Breast epithelium (tissue), 4 donors: ENCODE measurements at places on chromosomes 7 and 10.

GRCh38 chr10:88616250-88616977 lies 29.9 kb downstream of the LIPJ start:
- DNase-seq, result no peak

GRCh38 chr10:51522858-51523257 lies 176.5 kb downstream of the CSTF2T start:
- no peak for DNase-seq

DNA sequence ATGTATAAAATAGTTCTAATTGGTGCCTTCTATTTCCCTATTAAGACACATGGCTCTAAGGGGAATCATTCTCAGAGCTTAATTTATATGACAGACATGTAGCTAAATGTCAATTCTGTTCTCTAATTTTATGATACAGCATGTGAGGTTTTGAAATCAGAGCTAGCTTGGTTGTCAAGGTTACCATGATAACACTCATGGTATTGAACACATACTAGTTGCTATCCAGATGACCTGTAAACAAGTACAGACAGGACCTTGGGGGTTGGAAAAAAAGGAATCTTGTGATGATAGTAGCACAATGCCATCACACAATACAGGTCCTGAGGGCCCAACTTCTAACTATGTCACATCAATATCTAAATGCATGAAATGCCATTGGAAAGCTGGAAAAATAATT lies 49.2 kb downstream of the RHOBTB1 start:
- no peak for DNase-seq

GRCh38 chr7:5334671-5335070 lies 51.9 kb downstream of the SLC29A4 start:
- DNase-seq, result no peak

- DNase-seq, result no peak
Measured at GRCh38 chr7:90592033-90592432, 4.1 kb upstream of the CDK14 start.

- DNase-seq, result peak; percentile 18
Measured at GRCh38 chr10:93893646-93894515, at the start of gene SLC35G1. Gene SLC35G1, plus strand, starts transcription at chr10:93893978. Its CDS starts 56 bp downstream, at chr10:93894034.

- no peak for DNase-seq
Measured at GRCh38 chr10:72875250-72876055, 18.1 kb upstream of the OIT3 start.

GRCh38 chr7:39539816-39540215 lies 26.4 kb upstream of the YAE1 start:
- no peak for DNase-seq

DNA sequence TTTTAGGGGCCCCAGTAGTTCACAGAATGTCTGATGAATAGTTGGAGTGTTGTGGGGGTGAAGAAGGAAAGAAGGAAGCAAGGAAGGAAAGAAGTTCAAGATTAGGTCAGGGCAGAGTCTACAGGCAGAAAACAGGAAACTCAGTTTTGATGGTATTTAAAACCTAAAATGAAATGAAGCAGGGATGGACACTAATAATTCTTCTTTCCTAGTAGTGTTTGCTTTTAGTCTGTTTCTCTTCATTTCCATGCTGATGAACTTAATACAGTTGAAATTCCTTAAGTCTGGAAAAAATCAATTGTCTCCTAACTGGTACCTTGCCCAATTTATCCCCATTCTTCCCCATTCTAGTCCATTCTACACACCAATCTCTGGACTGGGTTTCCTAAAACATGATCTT lies 59.0 kb upstream of the GSAP start:
- DNase-seq, result no peak

DNA sequence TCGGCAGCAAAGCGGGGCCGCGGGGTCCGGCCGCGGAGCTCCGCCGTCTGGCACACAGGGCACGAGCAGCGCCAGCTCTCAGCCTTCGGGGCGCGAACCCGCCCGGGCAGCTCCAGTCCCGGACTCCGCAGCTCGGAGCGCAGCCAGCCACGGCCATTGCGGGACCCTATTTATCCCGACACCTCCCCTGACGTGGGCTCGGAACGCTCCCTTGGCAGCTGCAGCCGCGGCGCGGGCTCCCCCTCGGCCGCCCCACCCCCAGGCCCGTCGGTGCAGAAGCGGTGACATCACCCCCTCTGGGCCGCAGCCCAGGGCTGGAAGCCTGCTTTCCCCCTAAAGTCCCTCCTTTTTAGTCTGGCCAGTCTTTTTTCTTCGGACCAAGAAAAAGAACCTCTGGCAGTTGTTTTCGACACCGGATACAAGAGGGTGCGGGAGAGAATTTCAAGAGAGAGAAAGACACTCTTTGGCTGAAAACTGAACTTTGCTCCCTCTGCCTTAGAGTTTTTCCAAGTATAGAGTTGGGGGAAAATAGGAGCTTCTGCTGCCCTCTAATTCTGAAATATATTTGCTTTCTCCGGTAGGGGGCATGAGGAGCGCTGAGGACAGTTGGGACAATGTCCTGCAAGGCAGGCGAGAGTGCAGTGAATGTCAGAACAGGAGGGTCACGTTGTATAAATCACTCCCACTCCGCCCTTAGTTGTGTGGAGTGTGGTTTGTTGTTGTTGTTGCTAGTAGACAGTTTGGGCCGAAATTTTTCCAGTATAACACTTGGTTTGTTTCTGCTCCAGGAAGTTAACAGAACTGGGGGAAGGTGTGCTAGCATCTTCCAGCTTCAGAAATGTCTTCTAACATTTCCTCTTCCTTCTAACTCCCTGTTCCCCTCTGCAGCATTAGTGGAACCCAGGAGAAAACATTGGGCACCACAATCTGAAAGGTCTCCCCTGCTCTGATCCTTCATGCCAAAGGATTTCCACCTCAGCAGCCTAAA lies at the start of gene SFRP4:
Gene SFRP4, minus strand, starts transcription at position 145 of the 988 bp plus-strand sequence. CDS start 280 bp downstream, outside the sequence.
- no peak for DNase-seq

DNA sequence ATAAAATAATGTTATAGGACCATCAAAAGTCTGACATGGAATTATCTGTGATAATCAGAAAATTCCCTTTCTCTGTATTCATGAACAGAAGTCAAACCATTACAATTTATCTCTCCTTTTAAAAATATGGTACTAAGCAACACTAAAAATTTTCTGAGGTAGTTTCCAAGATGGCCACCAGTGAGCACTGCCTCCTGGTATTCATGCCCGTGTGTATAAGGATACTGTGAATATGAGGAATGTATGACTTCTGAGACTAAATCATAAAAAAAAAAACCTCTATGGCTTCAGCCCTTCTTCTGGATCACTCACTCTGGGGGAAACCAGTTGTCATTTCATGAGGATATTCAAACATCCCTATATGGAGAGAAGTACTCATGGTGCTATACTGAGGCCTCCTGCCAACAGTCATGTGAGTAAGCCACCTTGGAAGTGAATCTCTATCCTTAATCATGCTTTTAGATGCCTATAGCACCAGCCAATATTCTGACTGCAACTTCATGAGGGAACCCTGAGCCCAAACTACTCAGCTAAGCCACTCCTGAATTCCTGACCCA lies 41.1 kb downstream of the SIRT1 start:
- DNase-seq, result no peak

- DNase-seq, result no peak
Measured at GRCh38 chr7:150400788-150401423, 21.8 kb downstream of the ZNF775 start.

DNA sequence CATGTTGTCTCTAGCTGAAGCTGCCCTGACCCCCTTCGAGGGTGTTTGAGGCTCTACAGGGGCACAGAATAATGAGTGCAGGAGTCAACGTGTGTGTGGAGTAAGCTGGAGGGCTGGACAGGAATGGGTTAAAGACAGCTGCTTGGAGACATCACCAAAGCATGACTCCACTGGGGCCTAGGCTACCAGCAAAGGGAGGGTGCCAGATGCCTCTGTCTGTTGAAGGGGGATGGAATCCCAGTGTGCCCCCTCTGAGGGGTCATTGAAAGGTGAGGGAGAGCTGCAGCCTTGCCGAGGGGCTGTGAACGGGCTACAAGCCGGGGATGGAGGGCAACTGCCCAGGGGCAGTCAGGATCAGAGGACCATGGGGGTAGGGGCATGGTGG lies 51.7 kb upstream of the PODXL start:
- no peak for DNase-seq

- no peak for DNase-seq
Measured at GRCh38 chr10:98950106-98950505, 285.5 kb downstream of the HPSE2 start.

- no peak for DNase-seq
Measured at GRCh38 chr10:113259576-113260226, 293.2 kb upstream of the HABP2 start.

- DNase-seq, result no peak
Measured at GRCh38 chr10:117457071-117457810, 82.0 kb upstream of the PDZD8 start.

DNA sequence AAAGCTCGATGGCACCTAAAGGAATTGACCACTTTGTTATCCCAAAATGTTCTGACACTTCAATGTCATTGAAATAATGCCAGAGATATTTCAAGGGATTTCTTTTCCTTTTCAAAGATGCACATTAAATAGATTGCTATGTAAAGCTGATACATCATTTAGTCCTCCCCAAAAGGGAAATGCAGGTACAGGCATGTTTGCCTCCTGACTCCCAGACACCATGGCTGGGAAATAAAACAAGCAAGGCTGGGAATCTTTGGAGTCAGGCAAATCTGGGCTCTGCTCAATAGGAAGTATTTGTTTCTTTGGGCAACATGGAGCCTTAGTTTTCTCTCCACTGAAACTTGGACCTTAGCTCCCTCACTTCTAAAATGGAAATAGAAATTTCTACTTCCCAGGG lies 230.8 kb upstream of the LRRTM3 start:
- DNase-seq, result no peak

DNA sequence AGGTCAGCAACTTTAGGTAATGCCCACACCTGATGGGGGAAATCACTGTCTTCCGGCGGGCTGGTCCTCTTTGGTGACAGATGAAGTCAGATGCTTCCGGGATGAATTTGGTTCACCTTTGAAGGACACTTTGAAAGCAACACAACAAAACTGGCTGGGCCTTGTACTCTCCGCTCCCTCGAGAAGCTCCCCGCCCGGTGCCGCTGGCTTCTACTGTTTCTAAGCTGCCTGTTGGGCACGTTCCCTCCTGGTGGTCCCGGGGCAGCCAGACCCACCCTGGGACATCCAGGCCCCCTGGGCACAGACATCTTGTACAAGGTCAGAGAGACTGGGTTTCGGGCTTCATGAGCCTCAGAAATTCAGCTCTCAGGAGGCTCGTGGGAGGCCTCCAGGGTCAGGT lies 452.3 kb downstream of the DNAJB6 start:
- DNase-seq, result no peak

DNA sequence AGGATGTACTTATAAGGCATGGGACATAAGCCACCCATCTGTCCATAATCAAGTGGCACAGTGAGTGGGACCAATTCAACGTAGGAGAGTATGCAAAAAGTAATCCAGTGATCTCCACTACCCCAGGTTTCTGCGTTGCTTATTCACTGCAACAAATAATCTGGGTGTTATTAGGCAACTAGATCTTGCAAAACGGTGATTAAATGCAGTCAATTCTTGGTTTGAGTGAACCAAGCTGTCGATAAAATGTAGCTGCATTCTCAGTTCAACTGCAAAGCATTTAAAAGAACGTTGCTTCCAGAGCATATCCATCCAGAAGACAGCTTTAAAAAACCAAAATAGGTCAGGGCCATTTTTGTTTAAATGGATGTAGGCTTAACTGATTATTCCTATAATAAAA lies 5.0 kb downstream of the LSMEM1 start:
- DNase-seq, result no peak

DNA sequence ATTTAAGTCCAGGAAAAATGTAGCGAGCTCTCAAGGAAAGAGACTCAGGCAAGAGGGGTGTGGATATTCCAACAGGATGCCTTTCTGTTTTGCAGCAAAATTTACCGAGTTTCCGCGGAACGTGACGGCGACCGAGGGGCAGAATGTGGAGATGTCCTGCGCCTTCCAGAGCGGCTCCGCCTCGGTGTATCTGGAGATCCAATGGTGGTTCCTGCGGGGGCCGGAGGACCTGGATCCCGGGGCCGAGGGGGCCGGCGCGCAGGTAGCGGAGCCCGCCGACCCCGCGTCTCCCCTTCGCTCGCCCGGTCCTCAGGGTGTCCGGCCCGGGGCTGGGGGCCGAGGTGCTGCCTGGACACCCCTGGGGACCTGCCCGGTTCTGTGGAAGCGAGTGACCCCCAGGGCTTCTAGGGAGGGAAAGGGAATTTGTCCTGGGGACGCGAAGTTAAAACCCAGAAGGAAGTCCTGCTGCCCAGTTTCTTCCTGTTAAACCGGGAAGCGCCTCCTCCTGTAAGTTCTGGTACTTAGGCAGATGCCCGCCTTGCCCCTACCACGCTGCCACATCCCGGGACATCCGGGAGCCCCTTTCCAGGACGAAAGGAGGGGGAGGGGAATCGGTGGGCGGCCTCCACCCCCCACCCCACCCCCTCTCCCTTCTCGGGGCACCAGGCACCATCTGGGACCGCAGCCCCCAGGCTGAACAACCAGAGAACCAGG lies 2.5 kb downstream of the VSTM2A start:
- no peak for DNase-seq

DNA sequence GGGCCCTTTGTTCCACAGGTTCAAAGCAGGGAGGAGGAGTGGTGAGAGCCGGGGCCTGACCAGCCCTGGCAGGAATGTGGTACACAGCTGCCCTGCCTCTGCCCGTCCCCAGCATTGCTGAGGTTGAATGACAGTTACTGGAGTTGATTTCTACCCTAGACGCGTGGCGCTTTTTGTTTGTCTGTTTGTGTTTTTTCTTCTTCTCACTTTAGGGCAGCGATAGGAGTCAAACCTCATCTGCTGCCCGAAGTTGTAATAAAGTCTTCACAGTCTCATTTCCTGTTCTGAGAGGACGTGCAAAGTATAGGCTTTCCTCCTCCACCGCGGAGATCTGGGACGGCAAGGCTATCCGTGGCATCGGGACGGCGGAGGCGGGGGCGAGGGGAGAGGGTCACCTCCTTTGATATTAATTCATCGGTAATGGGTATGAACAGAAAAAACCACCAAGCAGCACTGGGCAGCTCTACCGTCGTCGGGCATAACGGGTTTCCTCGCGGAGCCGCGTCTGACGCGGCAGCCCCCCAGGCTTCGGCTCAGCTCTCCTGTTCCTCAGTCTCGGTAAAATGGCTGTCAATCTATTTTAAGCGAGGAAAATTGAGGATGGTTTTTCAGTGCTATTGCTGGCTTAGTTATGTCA lies 160.8 kb downstream of the LRMDA start:
- no peak for DNase-seq

- DNase-seq, result no peak
Measured at GRCh38 chr10:130246113-130246512, 109.9 kb downstream of the GLRX3 start.

GRCh38 chr10:24873281-24873683 lies 79.1 kb downstream of the PRTFDC1 start:
- peak; percentile 30 for DNase-seq

GRCh38 chr7:22356010-22356691 lies 803 bp downstream of the RAPGEF5 start:
- no peak for DNase-seq

GRCh38 chr10:67036808-67037207 lies 111.0 kb downstream of the LRRTM3 start:
- DNase-seq, result no peak

GRCh38 chr7:27955011-27955410 lies 215.0 kb downstream of the TAX1BP1 start:
- no peak for DNase-seq
